Naive thymus-derived CD4-positive, alpha-beta T cell (primary cell): ENCODE measurements at places on chromosomes 1 and 21.
A peak's percentile ranks its signal among the peaks of the same experiment; 100 is the strongest.

- H3K4me1 ChIP-seq, result no peaks in the 10 kb centered on the region
- no peak for DNase-seq
- H3K27me3 ChIP-seq, result no peaks in the 10 kb centered on the region
- no peaks in the 10 kb centered on the region for H3K36me3 ChIP-seq
- H3K4me3 ChIP-seq, result no peak overlapping the region
Observed at GRCh38 chr1:168167806-168168205, 11.0 kb upstream of the TIPRL start.

DNA sequence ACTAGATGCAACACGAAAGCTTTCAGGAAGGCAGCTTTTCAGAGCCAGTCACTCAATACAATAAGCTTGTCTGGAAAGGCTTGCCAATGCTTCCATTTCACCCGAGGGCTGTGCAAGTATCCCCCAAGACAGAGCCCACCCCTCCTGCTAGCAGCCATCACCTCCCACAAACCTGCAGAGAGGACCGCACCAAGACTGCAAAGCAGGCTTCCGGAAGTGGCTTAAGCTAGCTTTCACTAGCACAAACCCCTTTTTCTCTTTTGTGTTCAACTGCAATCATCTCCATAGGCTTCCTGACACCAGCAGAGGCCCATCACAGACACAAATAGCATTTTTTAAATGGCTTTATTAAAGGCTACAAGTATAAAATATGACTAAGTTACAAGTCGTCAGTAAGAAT, 31.5 kb downstream of the C1orf198 start:
- no peaks in the 10 kb centered on the region for H3K36me3 ChIP-seq
- no peak for DNase-seq
- H3K27me3 ChIP-seq, result no peaks in the 10 kb centered on the region
- H3K27ac ChIP-seq, result no peak overlapping the region

- H3K4me3 ChIP-seq, result no peak overlapping the region
- no peaks in the 10 kb centered on the region for H3K27me3 ChIP-seq
- H3K27ac ChIP-seq, result no peak overlapping the region
- DNase-seq, result no peak
Observed at GRCh38 chr21:34609244-34609932, 5.5 kb downstream of the RCAN1 start.

- no peak overlapping the region for H3K4me3 ChIP-seq
- peak overlapping the region; percentile 65 for H3K27ac ChIP-seq
- H3K36me3 ChIP-seq, result no peaks in the 10 kb centered on the region
- H3K4me1 ChIP-seq, result peaks cover 16% of the 10 kb centered on the region
Observed at GRCh38 chr1:58857680-58858673, 74.1 kb upstream of the JUN start.

DNA sequence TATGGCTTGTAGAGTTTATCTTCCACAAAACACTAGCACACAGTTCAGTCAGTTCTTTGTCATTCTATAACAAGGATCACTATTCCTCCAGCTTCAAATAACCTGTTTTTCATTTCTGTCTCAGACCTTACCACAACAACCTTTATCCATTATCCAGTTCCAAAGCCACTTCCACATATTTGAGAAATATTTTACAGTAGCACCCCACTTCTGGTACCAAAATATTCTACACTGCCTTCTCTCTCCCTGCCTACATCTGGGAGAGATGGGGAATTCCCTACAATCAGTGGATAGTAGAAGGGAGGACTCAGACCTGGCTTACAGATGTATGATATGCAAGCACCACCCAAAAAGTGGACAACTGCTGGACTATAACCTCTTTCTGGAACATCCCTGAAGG, 651.4 kb downstream of the ADGRL2 start:
- DNase-seq, result no peak
- no peaks in the 10 kb centered on the region for H3K4me1 ChIP-seq
- H3K27ac ChIP-seq, result no peak overlapping the region
- H3K4me3 ChIP-seq, result no peak overlapping the region
- H3K27me3 ChIP-seq, result no peaks in the 10 kb centered on the region
